Brain (organoid and tissue), 16 donors: ENCODE measurements at places on chromosomes 2 and 18.

- no peak for DNase-seq
Measured at GRCh38 chr18:36176177-36176584, 11.1 kb upstream of the MOCOS start.

DNA sequence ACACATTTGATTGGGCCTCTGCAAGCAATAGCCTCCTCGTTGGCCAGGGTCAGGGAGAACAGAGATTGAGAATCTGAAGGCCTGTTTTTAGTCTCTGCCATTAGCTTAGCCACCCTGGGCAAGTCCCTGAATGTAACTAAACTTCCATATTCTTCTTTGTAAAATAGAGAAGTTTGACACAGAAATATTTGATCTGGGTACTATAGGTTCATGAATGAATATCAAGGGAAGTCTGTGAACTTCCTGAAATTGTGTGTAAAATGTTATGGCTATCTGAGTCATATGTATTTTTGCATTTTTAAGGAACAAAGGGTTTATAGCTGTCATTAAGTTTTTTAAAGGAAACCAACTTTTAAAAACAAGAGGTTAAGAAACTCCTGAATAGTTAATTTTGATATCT is 23.2 kb downstream of the RND3 start:
- DNase-seq: no peak

DNA sequence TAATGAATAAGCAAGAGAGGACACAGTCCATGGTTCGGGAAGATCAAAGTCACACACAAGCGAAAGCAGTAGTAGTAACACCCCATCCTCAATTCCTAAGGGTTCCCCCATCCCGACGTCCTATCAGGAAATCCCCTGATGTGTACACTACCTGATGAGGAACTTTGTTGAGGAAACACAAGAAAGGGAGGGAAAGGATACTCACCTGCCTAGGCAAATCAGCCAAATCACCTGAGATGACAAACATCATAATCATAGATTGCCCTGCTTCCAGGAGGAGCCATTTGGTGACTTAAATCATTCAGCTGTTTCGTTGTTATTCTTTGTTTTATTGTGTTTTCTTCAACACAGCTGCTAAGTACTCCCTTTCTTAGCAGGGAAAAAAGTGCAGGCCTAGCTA is 55.5 kb upstream of the SPOPL start:
- no peak for DNase-seq

GRCh38 chr2:157902692-157903091 is 26.6 kb upstream of the ACVR1 start:
- DNase-seq: no peak

- no peak for DNase-seq
Measured at GRCh38 chr18:48954886-48955819, 4.4 kb upstream of the SMAD7 start.

GRCh38 chr2:9693646-9694045 is 62.8 kb upstream of the YWHAQ start:
- no peak for DNase-seq

DNA sequence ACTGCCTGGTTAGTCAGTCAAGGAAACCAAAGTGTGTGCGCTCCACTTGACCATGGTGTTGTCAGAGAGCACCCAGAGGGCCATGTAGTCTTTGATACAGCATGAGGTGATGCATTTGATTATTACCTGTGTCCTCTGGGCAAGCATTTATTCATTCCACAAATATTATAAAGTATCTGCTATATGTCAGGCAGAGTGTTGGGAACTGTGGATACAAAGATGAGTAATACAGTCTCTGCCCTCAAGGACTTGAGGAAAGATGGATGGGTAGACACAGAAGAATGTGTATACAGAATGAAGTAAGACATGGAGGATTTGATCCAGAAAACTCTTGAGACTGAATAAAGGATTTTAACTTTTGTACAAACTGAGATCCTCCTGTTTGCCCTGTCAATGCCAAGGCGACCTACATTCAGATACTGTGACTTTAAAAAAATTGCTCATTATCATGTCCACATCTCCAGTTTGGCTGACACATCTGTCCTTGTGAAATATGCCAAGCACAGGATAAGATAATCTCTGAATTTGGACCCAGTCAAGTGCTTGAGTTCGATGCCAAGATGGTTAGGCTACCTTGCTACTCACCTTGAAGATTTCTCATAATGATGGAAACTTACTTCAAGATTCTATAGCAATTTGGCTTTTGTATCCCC is 50.8 kb downstream of the ACYP2 start:
- DNase-seq: no peak

- no peak for DNase-seq
Measured at GRCh38 chr2:24579053-24579803, 88.2 kb downstream of the NCOA1 start.
